Hematopoietic multipotent progenitor cell (in vitro differentiated cells): ENCODE measurements at places on chromosomes 1 and 21. TPM values are rescaled to one million over a fixed set of nuclear protein-coding genes. Genes with fewer than 3 reads are reported as not detected.

DNA sequence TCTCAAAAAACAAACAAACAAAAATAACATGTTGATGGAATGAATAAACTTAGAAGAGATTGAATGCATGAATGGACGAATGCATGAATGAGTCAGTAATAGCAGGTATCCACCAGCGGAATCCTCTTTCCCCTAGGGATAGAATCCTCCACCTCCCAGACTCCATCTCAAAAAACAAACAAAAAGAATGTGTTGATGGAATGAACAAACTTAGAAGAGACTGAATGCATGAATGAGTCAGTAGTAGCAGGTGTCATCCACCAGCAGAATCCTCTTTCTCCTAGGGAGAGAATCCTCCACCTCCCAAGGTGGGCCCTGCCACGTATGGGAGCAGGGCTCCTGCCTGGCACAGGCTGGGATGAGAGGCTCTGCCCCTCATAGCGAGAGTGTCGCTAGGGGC, 26.8 kb upstream of the RNF19B start:
- DNase-seq: no peak

The CELA3A gene
- total RNA-seq: not detected

DNA sequence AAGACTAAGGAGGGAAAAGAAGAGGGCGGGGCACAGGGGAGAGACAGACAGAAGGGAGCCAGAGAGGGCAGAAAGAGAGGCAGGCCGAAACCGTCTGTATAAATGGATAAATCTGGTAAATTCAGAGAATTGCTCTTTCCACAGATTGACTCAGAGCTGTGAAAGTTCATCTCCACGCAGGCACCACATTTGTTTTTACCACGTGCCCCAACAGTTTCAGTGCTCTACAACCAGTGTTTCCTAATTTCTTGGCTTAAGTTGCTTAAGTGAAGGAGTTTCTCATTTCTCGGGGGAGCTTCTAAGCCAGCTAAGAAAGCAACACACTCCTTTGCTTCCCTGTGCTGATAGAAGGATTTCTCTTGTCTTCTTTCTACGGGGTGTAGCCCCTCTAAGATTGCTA, 87.1 kb downstream of the ENAH start:
- no peak for DNase-seq

The GBP7 gene
- not detected for total RNA-seq
